CD8-positive, alpha-beta memory T cell (primary cell): ENCODE measurements at places on chromosomes 6 and 20. TPM values are rescaled to one million over a fixed set of nuclear protein-coding genes. Genes with fewer than 3 reads are reported as not detected.

MRAP2 gene
- not detected for total RNA-seq

SNAI1 gene
- 0.42 TPM for total RNA-seq

- H3K4me1 ChIP-seq, result peaks cover 58% of the 10 kb centered on the region
- H3K36me3 ChIP-seq, result no peaks in the 10 kb centered on the region
- H3K27me3 ChIP-seq, result no peaks in the 10 kb centered on the region
- H3K27ac ChIP-seq, result no peak overlapping the region
- H3K4me3 ChIP-seq, result no peak overlapping the region
- DNase-seq, result no peak
Measured at GRCh38 chr20:46085179-46085851, 4.4 kb downstream of the NCOA5 start.

GRCh38 chr6:100126790-100127484 lies 132.9 kb upstream of the MCHR2 start:
- H3K4me3 ChIP-seq, result no peak overlapping the region
- H3K36me3 ChIP-seq, result no peaks in the 10 kb centered on the region
- H3K27ac ChIP-seq, result no peak overlapping the region
- DNase-seq, result no peak
- no peaks in the 10 kb centered on the region for H3K27me3 ChIP-seq
- no peaks in the 10 kb centered on the region for H3K4me1 ChIP-seq

DNA sequence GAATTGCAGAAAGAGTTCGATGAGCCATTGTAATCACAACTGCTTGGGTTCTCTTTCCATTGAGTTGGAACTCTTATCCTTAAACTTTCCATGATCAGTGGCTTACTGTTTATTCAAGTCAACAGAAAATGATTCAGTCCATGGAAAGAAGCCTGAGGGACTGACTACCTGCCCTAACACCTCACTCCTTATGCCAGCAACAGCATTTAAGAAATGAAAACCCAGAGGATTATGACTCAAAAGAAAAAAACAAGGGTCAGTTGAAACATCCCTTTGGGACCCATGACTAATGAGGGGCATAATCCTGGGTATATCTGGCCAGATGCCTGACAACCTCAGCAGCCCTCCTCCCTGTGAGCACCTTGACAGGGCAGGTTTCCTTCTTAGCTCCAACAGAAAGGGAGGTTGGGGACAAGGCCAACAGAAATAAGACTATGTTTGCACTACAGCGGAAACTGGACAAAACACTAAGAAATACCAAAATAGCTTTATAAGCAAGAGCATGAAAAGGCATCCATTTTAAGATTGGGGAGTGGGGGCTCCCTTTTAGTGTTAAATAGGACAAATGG lies 106.7 kb downstream of the MAP3K5 start:
- no peaks in the 10 kb centered on the region for H3K4me1 ChIP-seq
- no peak for DNase-seq
- H3K4me3 ChIP-seq, result no peak overlapping the region
- no peaks in the 10 kb centered on the region for H3K36me3 ChIP-seq

DNA sequence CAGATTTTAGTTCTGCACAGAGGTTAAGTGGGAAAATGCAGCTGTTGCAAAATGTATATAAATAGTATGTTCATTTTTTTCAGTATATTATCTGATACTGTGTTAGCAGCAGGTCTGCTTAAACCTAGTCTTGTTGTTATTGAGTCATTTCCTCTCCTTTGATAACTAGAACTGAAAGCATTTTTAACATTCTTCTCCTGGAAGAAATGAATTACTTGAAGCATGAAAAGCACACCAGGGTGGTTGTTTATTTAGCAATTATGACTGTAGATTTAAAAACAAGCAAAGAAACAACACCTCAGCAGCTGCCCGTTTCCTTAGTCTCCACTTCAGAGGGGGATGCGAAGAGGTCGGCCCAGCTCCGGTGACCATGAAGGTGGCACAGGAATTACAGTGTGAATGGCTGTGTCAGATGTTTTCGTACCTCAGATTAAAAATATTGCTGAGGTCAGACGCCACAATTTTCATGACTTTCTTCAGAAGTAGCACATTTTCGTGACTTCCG lies 53.5 kb downstream of the GOPC start:
- peak; percentile 43 for DNase-seq
- H3K36me3 ChIP-seq, result no peaks in the 10 kb centered on the region
- H3K4me3 ChIP-seq, result peak overlapping the region; percentile 65
- H3K4me1 ChIP-seq, result peaks cover 34% of the 10 kb centered on the region
